ENCODE measurements at places on chromosomes 3 and 15. TPM values are rescaled to one million over a fixed set of nuclear protein-coding genes. Genes with fewer than 3 reads are reported as not detected.
A peak's percentile ranks its signal among the peaks of the same experiment; 100 is the strongest.

GRCh38 chr3:59388555-59389270 is 338.9 kb upstream of the CFAP20DC start:
- DNase-seq, result no peak

DNA sequence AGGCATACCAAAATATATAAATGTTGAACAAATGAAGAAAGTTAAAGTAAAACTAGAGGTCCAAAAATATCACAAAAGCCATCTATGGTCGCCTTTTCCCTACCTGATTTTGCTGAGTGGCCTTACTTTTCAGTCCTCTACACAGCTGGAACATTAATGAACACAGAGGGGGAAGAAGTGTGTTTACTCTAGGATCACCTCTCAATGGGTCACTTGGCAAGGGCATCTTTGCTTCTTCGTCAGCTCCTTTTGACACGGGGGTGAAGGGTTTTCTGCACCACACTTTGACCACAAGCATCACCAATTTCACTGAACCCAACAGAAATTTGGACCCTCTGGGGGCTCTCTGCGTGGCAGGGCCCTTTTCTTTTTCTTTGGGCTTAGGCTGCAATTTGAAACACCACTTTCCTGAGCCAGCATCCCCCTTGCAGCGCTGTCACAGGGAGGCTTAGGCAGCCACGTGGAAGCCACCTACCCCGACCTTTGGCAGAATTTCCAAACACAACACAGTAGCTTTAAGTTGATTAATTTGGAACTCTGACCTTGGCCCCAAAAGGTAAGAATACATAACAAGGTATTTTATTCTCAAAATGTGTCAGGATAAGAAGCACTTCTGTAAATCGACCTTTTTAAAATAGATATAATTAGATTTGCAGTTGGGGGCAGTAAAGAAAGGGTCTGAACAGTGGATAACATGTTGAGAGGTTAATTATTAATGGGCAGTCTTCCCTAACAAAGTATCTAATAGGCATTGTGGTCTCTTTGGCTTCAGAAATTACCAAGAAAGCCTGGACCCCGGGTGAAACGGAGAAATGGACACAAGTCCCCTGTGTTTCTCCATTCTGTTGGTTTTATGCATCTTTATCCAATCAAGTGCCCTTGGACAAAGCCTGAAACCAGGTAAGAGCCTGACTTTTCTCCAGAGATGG is at the start of gene LIPC:
LIPC (plus strand) TSS at position 771 of the 929 bp plus-strand sequence; CDS start at position 813, 42 bp downstream.
- no peak for DNase-seq

GRCh38 chr3:48018841-48019240 is 2.6 kb upstream of the MAP4 start:
- no peak for DNase-seq

DNA sequence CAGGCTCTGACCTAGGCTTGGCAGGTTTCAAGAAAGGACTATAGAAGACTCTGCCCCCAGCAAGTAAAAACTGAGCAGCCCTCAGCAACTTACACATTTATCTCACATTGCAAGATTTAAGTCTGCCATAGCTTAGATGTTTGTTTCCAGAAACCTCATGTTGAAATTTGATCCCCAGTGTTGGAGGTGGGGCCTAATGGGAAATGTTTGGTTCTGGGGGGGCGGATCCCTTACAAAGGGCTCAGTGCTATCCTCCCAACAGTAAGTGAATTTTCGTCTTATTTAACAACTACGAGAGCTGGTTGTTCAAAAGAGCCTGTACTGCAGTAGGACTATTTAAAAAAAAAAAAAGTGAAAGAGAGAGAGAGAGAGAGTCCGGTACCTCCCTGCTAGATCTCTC is 125.2 kb upstream of the PROK2 start:
- no peak for DNase-seq

DNA sequence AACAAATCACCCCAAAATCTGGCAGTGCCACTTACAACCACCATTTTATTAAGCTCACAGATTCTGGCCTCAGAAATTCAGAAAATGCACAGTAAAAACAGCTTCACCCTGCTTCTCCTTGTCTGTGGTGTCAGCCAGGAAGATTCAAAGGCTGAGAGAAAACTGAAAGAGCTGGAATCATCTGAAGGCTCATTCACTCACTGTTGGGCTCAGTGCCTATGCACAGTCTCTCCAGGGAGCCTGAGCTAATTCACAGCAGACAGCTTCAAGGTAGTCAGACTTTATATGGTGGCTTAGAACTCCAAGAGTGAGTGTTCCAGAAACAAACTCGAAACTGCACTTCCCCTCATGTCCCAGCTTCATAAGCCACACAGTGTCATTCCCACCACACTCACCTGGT is 16.5 kb upstream of the PLOD2 start:
- no peak for DNase-seq

GRCh38 chr15:34109797-34110663 is 8.1 kb downstream of the PGBD4 start:
- DNase-seq, result peak; percentile 27

DNA sequence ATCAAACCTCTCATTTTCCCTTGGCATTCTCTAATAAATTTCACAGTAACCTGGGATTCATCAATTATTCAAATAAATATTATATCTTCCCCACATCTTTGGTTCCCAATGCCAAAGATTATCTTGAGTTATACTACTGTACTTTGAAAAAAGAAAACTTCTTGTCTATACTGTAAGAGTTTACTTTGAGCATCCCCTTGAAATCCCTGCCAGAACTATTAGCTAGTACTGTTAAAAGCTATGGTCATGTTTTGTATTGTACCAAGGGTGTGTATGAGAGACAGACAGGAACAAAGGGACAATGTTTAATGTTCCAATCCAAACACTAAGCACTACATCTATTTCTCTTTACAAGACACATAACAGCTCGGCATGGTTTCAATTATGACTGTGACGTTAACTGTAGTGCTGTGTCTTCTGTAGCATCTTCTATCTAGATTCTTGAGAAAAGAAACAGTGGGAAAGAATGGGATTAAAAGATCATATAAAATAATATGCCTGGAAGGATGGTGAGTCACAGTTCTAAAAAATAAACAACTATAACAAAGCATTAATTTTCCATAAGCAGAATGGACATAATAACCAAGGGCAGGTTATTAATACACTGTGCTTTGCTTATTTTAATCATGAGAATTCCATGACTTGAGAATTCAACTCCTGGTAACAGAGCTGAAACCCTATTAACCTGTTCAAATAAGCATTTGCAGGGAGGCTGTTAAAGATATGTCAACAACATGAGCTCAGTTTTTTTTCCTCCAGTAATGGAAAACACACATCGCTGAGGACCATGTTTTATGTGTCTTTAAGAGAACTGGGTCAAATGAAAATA is 71.1 kb downstream of the ALDH1A2 start:
- no peak for DNase-seq

GRCh38 chr15:60442763-60443162 is 36.2 kb downstream of the ICE2 start:
- no peak for DNase-seq

- DNase-seq, result no peak
Observed at GRCh38 chr3:126025862-126026261, 56.9 kb downstream of the ROPN1B start.

DNA sequence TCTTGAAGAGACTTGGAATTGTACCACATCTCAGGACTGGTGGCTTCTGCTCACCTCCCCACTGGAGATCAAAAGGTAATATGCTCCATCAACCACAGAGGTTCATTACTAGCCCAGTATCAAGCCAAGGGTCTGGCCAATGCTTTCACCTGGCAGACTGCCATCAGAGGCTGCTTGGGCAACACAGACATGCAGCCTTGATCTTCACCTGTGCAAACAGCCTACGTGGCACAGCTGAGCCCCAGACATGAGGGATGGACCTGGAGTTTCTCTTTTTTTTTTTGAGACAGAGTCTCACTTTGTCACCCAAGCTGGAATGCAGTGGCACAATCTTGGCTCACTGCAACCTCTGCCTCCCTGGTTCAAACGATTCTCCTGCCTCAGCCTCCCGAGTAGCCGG is 105.6 kb upstream of the HES1 start:
- no peak for DNase-seq

DNA sequence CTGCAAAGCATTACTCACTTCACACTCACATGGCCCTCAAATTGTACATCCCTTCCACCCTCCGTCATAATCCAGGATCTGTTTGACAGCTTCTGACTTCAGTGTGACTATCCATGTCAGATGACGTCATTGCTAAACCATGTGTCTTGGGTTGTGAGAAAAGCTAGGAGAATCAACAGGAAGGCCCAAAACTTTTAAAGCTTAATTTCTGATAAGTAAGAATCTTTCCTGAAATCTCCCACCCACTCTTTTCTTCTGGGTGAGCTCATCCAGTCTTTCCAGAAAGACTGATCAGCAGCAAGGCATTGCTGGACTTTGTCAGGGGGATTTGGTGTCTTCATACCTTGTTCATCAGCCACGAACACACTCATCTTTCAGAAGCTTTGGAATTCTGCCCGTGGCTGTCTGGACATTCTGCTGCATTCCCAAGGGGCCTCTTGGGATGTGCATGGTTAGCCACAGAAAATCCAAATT is 11.5 kb upstream of the LMCD1 start:
- peak; percentile 41 for DNase-seq

DNA sequence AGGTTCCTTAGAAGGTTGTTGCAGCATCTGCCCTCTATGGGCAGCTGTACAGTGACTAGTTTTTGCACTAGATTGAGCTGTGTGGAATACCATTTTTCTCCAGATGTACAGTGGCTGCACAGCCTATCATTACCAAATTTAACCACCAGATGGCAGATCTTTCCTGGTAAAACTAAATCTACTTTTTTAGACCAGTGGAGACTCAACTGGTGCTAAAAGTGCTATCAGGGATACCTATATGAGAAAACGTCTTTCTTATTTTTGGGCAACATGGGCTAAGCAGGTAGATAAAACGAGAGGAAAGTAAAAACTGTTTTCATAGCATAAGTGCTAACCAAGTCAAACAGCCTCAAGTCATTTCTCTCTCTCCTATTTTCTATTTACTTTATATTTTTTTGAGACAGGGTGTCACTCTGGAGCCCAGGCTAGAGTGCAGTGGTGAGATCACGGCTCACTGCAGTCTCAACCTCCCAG is 21.2 kb downstream of the IGSF10 start:
- peak; percentile 51 for DNase-seq

GRCh38 chr15:68196445-68197169 is 8.5 kb downstream of the CALML4 start:
- no peak for DNase-seq

NUDT16 gene
- 6.5 TPM for total RNA-seq

CRABP1 gene
- 0.25 TPM for total RNA-seq

CCR1 gene
- 0.12 TPM for total RNA-seq

C2CD4B gene
- total RNA-seq, result 0.32 TPM

LYSMD2 gene
- total RNA-seq, result 23.5 TPM

DPPA2 gene
- total RNA-seq, result not detected

All from NCI-H460 (cell line).